Uterus (tissue), 4 donors: ENCODE measurements at places on chromosomes 1 and 21. TPM values are rescaled to one million over a fixed set of nuclear protein-coding genes. Genes with fewer than 3 reads are reported as not detected.

Gene NPL
- total RNA-seq = 0.51 TPM

Gene CLDN8
- not detected for total RNA-seq

GRCh38 chr1:187408212-187409004 is 579.7 kb downstream of the PLA2G4A start:
- H3K27me3 ChIP-seq = no peaks in the 10 kb centered on the region
- H3K27ac ChIP-seq = no peak overlapping the region
- no peaks in the 10 kb centered on the region for H3K4me1 ChIP-seq
- H3K4me3 ChIP-seq = no peak overlapping the region
- H3K36me3 ChIP-seq = no peaks in the 10 kb centered on the region

- H3K4me3 ChIP-seq = peak overlapping the region; percentile 45
- no peaks in the 10 kb centered on the region for H3K36me3 ChIP-seq
- H3K27ac ChIP-seq = no peak overlapping the region
- H3K27me3 ChIP-seq = peaks cover 4% of the 10 kb centered on the region
Measured at GRCh38 chr1:39900662-39901463, 854 bp downstream of the MYCL start.

Gene BACH1
- total RNA-seq = 55.6 TPM
